ENCODE measurements at places on chromosomes 13 and 19.

DNA sequence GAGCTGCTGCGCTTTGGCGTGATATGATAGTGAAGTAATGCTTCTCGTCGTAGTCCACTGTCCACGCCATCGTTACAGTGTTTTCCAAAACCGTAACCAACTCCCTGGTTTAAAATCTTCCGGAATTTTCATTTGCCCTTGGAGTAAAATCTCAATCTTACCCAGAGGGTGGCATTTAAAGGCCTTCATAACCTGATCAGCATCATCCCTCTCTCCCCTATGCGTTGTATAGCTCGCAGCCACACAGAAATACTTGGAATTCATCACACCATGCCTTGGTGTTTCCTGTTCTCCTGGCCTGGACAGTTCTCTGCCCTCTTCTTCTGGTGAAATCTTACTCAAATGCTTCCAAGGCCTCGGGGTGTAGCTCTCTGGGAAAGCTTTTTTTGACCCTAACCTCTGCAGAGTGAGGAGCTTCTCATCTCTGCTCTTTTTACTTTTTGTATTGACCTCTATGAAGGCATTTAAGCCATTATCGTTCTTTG is 839 bp downstream of the MPHOSPH8 start:
- DNase-seq, result no peak

GRCh38 chr13:42405665-42406390 is 133.9 kb downstream of the AKAP11 start:
- DNase-seq, result no peak

GRCh38 chr13:85799097-85799582 is at the start of gene SLITRK6:
SLITRK6 (minus strand) TSS chr13:85799419; CDS start chr13:85796508, 2,911 bp downstream.
- DNase-seq, result peak; percentile 84

- peak; percentile 82 for DNase-seq
These were observed 245.6 kb downstream of the DACH1 start for GRCh38 chr13:71621174-71622124.

GRCh38 chr13:58992478-58993042 is 1171.2 kb downstream of the DIAPH3 start:
- no peak for DNase-seq

GRCh38 chr13:64300239-64300638 is 2884.6 kb upstream of the PCDH20 start:
- DNase-seq, result no peak

- no peak for DNase-seq
These were observed 7.7 kb upstream of the PROZ start for GRCh38 chr13:113150550-113151365.

DNA sequence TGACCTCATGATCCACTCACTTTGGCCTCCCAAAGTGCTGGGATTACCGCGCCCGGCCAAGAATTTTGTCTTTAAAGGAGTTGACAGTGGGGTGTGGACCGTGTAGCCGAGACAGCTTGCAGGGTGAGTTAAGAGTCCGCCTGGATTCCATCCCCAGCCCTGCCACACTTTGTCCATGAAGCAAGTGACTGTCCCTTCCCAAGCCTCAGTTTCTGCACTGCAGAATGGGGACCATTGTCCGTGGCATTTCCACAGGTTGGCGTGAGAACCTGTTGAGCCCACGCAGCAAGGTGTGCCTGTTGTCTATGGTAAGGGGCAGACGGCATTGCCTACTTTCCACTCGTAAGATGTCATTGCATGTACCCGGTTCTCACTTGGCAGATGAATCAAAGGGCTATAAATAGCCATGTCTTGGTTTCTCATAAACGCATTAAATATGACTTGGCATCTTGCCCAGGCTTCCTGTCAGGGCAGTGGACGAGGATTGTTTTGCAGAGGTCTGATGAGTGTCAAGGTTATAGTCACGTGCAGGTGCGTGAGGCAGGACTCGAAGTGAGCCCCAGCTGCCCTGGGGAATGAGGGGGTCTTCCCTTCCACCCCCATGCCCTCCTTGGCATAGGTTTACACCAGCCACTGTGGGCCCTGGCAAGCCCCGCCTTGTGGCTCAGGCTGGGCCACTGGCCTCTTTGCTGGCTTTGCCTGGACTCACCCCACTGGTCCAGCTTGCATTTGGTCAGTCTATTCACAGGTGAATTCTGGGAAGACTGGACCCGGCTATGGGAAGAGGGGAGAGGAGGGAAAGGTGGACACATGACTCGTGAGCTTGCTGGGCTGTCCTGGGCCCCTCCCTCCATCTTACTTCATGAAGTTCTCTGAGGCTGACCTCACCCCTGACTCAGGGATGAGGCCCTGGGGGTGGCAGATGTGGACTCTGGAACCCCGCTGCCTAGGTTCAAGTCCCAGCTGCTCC is 14.6 kb downstream of the FAM187B start:
- no peak for DNase-seq

DNA sequence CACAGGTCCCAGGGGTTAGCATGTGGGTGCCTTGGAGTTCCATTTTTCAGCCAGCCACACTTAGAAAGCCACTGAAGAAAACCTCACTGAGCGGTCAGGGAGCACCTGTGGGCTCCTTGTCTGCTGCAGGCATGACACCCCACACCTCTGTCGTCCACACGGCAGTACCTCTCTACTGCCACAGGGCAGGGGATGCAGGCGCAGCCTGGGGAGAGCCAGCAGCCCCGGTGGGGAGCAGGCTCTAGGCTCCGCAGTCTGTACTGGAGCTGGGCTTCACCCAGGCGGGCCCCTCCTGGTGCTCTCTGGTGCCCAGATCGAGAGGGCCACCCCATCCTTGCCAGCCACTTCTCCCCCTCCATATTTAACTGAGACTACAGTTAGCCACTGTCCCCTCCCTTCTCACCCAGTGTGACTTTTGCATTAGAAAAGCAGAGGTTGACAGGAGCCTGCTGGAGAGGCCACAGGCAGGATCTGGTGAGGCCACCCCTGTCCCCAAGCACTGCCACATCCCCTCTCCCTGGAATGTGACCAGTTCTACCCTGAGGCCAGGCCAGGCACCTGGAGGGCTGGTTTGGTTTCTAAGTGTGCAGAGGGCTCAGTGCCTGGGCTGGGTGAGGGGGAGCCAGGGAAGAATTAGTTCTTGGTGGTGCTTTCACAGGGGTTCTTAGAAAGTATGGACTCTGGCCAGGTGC is 104.4 kb downstream of the KDM4B start:
- DNase-seq, result no peak

- no peak for DNase-seq
These were observed 90.8 kb downstream of the TSHZ3 start for GRCh38 chr19:31258211-31259052.

GRCh38 chr13:66503890-66504289 is 726.2 kb downstream of the PCDH9 start:
- no peak for DNase-seq
